ENCODE measurements at places on chromosomes 4 and X.
A peak's percentile ranks its signal among the peaks of the same experiment; 100 is the strongest.

- no peak for DNase-seq
These were observed 169.1 kb upstream of the TENM3 start for GRCh38 chr4:182074139-182074538.

DNA sequence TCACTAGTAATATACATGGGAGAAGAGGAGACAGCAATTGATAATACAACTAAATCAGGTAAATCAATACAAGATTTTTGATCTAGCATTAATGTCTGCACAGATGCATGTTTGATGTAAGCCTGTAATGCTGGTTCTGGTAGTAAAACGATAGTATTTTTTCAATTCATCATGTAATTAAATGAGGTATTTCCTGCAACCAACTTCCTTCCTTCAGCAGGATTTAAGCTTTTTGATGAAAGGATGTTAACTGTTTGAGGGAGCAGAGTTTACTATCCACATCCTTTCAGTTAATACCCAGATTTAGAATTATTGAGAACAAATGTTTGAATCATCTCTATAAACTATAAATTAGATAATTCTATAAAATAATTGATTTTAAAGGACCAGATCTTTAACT is 31.4 kb upstream of the NFKB1 start:
- DNase-seq, result no peak

GRCh38 chr4:60809486-60809800 is 390.7 kb upstream of the ADGRL3 start:
- DNase-seq, result no peak

DNA sequence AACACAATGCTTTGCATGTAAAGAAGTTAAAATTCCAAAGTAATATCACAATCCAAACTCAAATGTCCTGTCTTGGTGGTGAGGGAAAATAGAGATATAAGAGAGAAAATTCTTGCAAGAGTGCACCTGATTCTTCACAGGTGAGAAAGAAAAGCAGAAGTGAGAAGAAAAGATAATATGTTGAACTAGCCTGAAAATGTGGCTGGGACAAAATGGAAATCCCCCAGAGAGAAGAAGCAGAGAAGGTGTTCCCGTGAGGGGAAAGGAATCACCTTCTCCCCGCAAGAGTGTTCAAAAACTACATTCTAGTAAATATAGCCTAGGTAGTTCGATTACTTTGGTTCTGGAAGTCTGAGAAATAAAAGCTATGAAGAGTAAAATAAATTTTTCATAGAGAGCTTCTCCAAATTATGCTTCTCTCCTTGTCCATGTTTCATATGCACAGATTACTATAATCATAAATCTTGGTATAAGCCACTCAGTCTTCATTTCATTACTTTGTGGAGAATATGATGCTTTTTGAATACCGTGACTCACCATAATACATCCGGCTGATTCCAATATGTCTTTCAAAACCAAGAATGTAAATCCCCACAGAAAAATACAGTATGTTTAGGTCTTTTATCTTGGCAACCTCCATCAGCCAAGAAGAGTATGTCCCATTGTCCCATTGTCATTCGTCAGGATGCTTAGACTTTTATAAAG is 63.1 kb downstream of the COX18 start:
- no peak for DNase-seq

GRCh38 chr4:56696056-56696455 is 15.0 kb upstream of the HOPX start:
- DNase-seq, result no peak

DNA sequence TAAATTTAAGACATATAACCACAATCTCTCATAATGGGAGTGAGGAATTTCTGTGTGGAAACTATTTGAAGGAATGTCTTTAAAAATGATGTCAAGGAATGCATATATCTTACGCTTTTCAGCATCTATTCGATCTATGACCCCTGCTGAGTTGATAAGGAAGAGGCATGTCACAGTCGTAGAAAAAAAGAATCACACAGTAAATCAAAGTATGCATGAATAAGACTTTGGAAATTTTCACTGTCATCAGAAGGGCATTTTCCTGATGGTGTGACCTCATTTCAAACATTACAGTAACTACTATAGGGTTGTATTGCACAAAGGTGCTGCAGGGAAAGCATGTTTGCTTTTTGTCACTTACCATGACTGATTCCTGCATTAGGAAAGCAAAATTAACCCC is 41.5 kb downstream of the REELD1 start:
- no peak for DNase-seq

GRCh38 chr4:39770005-39770404 is 72.1 kb downstream of the UBE2K start:
- DNase-seq, result peak; percentile 54

- DNase-seq, result no peak
These were observed 48.8 kb upstream of the ADAD1 start for GRCh38 chr4:122329876-122330565.

DNA sequence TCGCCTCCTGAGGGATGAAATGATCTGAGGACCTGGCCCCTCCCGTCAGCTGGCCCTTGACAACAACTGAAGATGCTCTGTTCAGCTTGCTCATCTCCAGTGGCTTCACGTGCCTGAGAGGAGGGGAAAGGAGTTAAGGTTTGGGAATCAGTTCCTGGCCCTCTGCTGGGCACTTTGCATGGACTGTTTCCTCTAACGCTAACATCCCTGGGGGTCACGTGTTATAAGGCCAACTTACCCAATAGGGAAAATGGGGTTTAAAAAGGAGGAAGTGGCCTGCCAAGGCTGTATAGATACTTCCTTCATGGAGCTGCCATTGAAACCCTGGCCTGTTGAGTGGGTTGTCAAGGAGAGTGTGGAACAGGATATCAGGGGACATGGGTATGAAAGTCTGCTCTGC is 65.6 kb downstream of the OR13H1 start:
- no peak for DNase-seq

DNA sequence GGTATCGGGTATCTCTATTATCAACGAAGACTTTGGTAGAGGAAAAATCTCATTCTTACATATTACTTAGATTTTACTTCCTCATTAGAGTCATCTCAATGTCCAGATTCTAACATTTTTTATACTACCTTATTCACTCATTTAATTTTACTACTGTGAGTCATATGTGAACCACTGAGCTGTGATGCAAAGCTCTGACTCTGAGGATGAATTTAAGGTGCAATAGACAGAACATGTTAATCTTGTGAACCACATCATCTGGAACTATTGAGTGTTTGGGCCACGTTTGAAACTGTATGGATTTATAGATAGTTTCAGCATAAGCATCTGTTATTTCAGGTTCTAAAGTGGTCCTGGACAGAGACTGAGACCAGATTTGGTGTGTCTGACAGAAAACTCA is 78.4 kb downstream of the PWWP3B start:
- no peak for DNase-seq

DNA sequence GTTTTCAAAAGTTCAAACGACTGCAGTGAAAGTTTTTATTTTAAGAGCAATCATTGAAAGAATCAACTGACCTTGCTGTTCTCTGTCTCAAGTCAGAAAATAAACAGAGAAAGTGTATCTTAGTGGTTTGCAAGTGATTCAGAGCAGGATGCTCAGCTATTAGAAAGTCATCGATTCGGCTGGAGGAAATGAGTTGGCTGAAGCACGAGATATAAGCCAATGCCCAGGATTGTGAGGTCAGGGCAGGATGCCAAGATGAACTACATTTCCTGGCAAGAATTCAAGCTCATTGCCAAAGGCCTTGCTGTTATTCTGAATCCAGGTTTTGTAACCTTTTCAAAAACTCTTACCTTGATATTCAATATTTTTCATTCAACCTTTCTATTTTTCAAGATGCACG is 541.4 kb upstream of the BOD1L1 start:
- DNase-seq, result no peak

GRCh38 chrX:150683536-150684146 is 9.6 kb upstream of the MTMR1 start:
- DNase-seq, result no peak

- no peak for DNase-seq
These were observed 323.2 kb upstream of the GIMD1 start for GRCh38 chr4:106691749-106692148.

- DNase-seq, result no peak
These were observed 72.0 kb downstream of the NEXMIF start for GRCh38 chrX:74853255-74853654.

DNA sequence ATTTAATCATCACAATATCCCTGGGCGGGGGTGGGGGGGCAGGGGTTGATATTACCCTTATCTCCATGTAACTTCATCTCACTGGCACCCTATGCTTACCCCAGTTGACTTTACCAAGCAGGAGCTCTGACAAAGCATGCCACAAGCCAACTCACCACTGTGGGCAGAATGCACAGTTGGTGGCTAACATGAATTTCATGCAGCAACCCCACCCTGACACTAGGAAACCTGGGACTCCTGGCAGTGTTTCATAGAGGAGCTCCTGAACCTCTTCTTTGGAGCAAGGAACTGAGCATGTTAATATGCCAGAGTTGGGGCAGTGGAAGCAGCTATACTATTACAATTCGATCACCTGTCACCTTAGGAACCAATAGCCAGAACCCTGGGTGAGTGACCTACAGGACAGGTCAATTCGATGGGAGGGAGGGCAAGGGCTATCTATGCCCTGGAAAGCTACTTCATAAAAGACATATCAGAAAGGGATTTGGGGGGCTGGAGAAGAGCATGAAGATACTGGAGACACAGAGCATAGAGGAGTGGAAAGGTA is 97.2 kb upstream of the ACSL4 start:
- no peak for DNase-seq

- DNase-seq, result no peak
These were observed 1.6 kb downstream of the NAT8L start for GRCh38 chr4:2060611-2061185.

GRCh38 chr4:121484633-121485032 is 103.8 kb upstream of the QRFPR start:
- no peak for DNase-seq
